ENCODE measurements at places on chromosomes 11 and 22. TPM values are rescaled to one million over a fixed set of nuclear protein-coding genes. Genes with fewer than 3 reads are reported as not detected.

GRCh38 chr22:45626198-45626651 lies 45.4 kb upstream of the ATXN10 start:
- DNase-seq = peak; percentile 69

DNA sequence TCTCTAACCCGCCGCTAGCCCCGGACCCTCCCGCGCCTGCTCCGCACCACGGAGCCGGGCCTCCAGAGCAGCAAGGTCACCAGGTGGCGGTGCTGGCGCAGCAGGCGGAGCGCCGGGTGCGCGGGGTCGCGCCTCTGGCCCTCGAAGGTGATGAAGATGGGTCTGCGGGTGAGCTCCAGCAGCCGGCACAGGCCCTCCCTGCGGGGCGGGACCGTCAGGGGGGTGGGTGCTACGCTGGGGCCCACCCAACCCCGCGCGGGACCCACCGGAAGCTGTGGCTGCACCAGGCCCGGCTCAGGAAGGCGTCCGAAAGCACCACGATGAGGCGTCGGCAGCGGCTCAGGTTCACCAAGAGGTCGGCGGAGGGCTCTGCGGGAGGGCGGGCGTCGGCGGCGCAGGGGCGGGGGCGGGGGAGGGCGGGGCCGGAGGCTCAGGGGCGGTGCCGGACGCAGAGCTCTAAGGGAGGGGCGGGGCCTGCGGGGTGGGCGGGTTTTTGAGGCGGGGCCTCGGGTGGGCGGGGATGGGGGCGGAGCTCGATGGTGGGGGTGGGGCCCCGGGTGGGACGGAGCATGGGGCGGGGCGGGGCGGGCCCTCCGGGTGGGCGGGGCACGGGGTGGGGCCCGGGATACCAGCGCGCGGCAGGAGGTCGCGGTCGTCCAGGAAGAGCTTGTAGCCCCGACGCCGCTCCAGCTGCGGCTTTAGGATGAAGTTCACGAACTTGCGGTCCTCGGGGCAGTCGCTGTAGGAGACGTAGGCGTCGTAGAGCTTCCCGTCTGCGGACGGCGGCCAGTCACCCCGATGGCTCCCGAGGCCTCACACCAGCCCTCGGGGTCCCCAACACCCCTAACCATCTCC lies 7.8 kb downstream of the SIGIRR start:
- DNase-seq = peak; percentile 75

- no peak for DNase-seq
Observed at GRCh38 chr11:77470504-77470903, 3.4 kb downstream of the PAK1 start.

OR51B2 gene
- total RNA-seq = not detected

MMP12 gene
- not detected for total RNA-seq

DNA sequence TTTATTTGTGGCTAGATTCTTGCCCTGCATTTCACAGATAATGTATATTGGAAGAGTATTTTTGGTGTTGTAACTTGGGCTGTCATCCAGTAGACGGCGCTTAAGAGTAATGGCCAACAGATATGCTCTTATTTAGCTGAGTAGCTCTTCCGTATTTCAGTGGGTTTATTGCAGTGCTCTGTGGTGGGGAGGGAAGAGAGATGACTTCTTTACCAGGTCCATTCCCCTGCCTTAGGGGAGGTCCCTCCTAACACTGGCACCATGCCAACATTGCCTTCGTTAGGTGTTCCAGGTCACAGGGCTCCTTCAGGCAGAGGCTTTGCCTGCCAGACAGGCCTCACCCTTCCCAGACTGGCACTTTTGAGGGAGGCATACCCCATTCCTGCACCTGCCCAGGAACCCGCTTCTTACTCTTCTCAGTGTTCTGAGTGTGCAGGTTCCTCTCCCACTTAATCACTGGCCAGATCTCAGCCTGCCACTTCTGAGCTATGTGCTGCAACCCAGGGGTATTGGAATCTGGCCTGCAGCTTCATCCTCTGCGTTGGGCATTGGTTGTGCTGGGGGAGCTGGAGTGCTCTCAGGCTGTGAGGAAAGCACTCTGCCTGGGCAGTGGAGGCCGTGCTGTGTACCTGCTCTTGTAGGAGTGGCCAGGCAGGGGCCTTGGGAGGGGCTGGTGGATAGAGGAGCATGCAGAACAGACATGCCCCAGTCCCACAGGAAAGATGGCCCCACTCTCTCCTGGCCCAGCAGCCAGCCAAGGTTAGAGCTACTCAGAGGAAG lies 29.4 kb upstream of the SLN start:
- DNase-seq = peak; percentile 71

CCDC188 gene
- 3.5 TPM for total RNA-seq

- DNase-seq = no peak
Observed at GRCh38 chr22:29484642-29485041, 4.6 kb downstream of the NEFH start.

DNA sequence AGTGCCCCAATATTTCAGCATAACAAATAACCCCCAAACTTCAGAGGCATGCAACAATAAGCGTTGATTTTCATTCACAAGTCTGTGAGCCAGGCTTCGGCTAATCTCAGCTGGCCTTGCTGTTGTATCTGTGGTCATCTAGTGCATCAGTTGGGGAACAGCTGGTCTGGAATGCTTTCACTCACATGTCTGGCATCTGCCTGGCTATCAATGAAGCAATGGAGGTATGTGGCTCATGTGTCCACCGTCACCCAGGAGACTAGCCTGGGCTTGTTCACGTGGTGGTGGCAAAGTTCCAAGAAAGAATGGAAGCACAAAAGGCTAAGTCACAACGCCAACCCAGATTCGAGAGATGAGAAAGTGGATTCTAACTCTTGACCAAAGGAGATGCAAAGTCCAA lies 304.8 kb upstream of the ISX start:
- no peak for DNase-seq

DNA sequence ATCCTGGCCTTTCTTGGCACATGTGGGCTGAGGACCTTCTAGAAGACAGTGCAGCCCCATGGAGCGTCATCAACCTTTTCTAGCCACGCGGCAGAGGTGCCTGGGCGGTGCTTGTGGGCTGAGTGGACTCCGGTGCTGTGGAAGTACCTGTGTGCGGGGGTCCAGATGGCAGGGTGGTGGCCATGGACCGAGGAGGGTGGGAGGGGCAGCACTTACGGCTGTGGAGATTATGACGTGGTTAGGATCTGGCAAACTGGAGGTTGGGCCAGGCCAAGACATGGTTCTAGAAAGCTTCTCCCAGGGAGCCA lies 2.0 kb downstream of the TUB start:
- DNase-seq = no peak

TRIM48 gene
- total RNA-seq = not detected

DNA sequence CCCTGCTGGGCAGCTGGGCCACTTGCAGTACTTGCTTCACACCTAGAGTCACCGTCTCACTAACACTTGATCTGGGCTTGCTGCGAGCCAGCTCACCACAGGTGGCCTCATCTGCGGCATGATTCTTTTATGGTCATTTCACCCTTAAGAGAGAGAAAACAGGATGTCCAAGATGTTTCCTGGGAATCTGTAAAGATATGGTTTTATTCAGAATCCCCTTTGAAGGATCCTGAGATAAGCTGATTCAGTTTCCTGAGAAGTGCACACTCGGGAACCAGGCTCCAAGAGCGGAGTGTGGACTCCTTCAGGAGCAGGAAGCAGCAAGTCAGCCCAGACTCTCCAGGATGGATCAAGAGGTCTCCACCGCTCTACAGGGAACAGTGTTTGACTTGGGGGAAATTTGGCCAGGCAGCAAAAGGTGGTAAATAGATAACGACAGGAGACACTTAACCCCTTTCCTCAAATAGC lies 21.8 kb upstream of the TP53AIP1 start:
- DNase-seq = peak; percentile 81

HARBI1 gene
- 5.0 TPM for total RNA-seq

- no peak for DNase-seq
Observed at GRCh38 chr11:122176651-122177050, 60.6 kb upstream of the BLID start.

DNA sequence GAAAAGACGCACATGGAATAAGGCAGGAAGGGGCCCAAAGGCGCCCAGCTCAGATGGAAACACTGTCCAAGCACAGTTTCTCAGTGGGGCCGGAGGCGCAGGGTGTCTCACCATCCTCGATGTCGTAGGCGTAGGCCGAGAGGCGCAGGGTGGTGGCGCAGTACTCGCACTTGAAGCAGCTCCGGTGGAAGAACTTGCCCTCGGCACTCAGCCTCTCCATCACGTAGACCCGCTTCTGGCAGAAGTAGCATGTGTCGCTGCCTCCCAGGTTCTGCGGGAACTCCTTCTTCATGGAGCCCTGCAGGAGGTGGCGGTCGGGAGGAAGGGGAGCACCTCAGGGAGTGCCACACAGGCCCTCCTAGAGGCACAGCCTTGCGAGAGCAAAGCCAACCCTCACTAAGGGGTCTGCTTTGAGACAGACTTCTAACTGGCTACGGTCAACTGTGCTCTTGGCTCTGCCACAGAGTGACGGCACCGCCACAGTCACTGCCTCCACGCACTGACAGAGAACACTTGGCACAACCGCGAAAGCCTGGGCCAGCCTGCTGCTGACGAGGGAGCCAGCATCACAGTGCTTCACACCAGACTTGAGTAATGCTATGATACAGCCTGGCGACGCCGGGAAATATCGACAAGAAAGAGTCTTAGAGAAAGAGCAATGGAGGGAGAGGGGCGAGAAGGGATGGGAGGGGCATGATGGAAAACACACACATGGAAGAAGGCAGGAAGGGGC lies 97.6 kb upstream of the BID start:
- no peak for DNase-seq

DNA sequence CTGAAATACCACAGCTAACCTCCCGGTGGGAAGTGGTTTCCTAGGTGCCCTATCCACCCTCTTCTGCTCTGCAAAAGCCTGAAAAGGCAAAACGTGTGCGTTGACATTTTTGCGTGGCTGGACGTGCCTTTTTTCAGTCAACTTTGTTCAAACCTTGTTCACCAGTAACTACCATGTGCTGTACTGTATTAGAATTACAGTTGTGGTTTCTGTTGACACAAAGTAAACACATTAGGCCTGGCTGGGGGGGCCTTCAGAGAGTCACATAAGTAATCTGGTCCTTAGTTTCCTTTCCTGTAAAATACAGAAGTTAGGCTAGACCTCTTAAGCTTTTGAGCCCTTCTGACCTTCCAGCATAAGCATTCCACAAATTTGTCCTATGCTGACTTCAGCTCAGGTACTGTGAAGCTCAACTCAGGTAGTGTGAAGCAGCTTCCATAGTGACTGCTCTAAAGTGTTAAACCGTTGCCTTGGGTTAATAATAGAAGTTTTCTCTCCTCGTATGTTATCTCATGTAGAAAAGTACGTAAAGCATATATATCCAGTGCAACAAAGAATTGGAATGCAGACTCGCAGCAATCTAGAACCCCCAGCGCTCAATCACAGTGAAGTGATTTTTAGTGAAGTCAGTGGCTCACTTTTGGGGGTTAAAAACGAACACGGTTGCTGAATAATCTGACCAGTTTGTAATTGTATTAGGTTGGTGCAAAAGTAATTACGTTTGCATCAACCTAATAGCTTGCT lies 1.8 kb downstream of the EWSR1 start:
- DNase-seq = peak; percentile 10

MUC6 gene
- total RNA-seq = not detected

DNA sequence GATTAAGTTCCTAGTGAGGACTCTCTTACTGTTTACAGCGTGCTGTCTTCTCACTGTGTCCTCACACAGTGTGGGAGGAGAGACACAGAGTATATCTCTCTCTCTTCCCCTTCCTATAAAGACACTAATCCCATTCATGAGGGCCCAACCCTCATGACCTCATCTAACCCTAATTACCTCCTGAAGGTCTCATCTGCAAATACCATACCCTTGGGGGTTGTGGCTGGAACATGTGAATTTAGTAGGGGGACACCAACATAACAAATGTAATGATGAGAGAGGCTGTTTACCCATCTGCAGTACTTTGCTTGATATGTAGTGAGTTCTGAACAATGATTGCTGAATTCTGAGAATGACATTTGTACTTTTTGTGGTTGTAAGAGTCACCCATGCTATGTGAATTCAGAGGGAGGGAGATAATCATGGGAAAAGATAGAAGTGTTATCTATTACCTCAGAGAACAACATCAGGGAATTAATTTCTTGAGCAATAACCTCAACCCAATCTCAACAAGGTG lies 4.9 kb upstream of the OR52W1 start:
- no peak for DNase-seq

TRIM51 gene
- not detected for total RNA-seq

PHLDA2 gene
- 1.7 TPM for total RNA-seq

GRCh38 chr11:84313830-84314359 lies 1027.7 kb upstream of the CCDC90B start:
- no peak for DNase-seq

GRCh38 chr11:37718431-37718999 lies 1120.5 kb upstream of the RAG2 start:
- DNase-seq = no peak

OR51A2 gene
- not detected for total RNA-seq

DNA sequence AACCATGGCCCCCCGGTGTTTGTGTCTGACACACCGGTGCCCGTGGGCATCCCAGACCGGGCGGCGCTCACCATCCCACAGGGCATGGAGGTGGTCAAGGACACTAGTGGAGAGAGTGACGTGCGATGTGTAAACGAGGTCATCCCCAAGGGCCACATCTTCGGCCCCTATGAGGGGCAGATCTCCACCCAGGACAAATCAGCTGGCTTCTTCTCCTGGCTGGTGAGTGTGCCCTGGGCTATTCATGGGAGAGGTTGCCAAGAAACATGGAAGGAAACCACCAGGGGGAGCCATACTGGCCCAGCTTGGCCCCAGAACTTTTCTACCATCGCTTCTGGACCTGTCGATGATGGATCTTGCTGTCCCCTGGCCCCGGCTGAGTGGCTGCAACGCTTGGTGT lies 36.5 kb downstream of the PRDM11 start:
- peak; percentile 59 for DNase-seq

DNA sequence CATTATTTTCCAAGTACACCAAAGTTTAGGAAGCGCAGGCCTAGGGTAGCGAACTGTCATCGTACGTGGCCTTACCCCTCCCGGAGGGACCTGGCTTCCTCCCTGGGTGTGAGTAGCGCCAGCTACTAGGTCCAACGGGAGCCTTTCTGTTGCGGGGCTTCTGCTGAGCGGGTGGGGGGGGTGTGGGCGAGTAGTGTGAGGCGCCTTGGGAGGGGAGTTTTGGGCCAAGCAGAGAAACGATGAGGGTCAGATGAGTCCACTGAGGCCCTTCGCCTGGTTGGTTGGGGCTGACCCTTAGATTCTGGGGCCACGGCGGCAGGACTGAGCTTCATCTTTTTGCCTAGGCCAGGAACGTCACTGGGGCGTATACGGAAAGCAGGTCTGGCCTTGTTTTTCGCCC lies 868 bp downstream of the TEF start:
- DNase-seq = no peak

DNA sequence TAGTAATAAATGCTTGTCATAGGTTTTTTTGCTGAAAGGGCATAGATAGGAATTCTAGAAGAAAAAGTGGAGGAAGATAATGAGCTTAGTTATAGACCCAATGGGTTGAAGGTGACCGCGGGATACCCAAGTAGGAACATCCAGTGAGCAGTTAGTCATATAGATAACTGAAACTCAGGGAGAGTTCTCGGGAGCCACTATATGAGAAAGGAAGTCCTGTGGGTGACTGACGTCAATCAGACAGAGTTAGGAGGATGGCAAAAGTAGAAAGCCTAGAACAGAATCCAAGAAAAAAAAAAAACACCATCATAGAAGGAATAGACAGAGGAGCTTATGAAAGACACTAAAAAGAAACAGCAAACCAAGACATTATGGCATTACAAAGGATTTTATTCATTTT lies 1.6 kb upstream of the CNGA4 start:
- DNase-seq = no peak

All from lung microvascular endothelial cell (primary cell).